ENCODE measurements at places on chromosomes 6 and 20.

DNA sequence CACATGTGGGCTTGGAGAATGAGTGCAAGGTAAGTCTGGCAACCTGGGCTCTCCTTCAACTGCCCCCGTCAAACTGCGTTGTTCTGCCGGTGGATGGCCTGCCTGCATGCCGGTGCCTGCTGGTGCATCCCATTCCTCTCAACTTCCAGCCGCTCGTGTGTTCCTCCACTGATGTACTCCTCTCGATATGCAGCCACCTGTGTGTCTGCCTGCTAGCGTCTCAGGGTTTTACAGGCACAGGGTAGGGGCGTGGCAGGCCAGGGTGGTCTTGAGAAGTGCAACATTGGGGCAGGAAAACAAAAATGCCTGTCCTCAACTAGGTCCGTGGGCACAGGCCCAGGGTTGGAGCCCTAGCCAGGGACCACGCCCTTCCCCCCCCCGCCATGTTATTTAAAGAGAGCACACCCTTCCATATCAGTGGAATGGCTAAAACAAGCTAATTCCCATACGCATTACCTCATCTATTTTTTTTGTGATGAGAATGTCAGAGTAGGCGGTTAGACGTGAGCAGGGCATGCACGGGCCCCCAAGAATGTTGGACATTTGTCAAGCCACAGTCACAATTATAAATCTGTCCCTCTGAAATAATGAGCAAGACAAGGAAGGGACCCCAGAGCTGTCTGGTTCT, 33.2 kb downstream of the SERPINB6 start:
- no peak for DNase-seq

GRCh38 chr6:99868074-99868702, 125.8 kb downstream of the MCHR2 start:
- peak; percentile 52 for DNase-seq

GRCh38 chr6:21142741-21143140, 450.8 kb upstream of the SOX4 start:
- no peak for DNase-seq

DNA sequence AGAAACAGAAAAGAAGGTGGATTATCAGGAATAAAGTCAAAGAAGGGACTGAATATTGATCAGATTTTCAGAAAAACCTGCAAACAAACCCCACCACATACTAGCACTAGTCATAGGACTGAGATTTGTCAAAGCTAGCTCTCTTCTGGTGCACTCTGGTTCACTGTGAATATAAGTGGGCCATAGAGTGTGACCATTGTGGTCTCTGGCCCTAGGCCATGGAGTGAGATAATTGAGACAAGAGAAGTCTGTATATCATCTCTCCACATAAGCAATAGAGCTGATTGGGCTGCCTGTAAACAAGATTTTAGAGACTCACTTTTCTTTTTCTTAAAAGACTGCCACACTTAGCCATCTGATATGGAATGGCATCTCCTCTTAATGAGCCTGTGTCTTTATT, 247.2 kb downstream of the LAMA2 start:
- DNase-seq: no peak

DNA sequence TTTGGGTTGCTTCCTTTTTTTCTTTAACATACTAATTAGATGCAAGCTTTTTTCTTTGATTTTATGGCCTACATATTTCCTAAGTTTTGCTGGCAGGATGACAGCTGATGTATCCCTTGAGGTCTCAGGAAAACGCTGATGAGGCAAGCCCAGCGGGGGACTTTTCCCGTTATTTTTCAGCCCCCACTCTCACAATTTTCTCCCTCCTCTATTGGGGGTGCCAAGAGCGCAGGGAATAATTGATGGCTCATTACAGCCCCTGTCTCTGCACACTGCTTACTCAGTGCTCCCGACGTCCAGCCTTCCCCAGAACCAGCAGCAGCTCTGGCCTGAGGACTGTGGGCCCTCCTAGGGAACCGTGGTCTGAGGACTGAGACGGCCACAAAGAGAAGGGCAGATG, 38.6 kb upstream of the VSTM2L start:
- DNase-seq: no peak

DNA sequence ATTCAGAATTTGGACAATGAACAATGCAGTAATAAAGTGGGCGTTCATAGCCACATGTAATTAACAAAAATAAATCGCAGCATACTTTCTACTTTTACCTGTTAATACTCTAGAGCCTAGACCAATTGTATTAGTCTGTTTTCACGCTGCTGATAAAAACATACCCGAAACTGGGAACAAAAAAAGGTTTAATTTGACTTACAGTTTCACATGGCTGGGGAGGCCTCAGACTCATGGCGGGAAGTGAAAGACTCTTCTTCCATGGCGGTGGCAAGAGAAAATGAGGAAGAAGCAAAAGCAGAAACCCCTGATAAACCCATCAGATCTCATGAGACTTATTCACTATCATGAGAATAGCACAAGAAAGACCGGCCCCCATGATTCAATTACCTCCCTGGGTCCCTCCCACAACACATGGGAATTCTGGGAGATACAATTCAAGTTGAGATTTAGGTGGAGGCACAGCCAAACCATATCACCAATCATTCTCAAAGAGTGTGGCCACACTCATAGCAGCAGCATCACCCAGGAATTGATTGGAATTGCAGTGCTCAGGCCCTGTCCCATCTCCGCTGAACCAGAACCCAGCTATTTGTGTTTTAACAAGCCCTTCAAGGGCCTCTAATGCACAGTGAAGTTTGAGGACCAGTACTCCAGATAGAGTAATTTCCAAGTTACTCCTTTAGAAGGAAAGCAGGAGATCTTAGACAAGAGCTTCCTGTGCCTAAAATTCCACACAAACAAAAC, 650.0 kb downstream of the KIF16B start:
- peak; percentile 83 for DNase-seq

Measured in B cell (primary cell).